ENCODE measurements at places on chromosomes 11 and 22.

DNA sequence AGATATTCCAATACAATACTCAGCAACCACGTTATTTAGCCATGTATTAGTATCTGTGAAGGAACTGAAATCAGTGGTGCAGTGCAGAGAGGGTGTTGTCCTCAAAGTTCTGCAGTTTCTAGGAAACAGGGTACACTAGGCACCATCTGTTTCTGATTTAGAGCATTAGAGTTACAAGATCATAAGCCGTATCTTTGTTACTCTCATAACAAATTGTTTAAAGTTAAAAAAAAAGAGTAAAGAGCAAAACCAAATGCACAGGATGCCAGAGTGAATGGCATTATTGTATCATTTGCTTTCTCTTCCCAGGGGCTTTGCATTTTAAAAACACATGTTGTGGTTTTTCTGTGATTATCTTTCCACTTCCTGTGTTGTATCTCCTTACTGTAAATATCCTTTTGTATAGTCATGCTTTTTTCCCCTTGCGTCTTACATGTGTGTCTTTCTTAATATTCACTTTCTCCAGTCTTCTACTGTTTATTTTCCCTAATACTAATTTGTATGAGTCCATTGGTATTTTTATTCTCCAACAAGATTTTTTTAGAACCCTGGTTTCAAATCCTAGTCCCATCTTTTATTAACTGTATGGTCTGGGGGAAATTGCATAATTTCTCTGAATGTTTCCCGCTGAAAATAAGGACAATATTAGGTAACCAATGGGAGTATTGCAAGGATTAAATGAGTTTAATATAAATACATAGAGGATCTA is 15.2 kb upstream of the NUP160 start:
- no peak for DNase-seq

DNA sequence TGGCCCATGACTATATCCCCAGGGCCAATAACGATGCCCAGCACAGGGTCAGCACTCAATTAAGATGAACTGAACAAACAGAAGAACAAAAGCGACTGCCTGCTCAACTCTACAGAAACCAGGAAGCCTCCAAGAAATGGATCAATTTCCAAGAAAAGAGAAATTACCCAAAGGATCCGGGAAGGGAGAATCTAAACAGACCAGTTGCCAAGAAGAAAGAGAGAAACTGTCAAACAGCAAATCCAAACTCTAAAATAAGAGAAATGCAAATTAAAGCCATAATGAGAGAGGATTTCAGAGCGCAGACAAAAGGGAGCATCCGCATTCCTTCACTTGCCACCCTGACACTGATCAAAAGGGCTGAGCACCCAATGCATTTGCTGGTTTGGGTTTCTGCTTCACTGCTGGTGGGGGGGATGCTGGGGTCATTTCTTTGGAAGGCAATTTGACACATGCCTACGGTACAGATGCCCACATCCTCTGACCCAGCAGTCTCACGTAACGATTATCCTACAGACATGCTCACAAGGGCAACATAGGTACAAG is 37.7 kb upstream of the RFPL3 start:
- no peak for DNase-seq

GRCh38 chr11:13384908-13385640 is 77.9 kb downstream of the BTBD10 start:
- no peak for DNase-seq

DNA sequence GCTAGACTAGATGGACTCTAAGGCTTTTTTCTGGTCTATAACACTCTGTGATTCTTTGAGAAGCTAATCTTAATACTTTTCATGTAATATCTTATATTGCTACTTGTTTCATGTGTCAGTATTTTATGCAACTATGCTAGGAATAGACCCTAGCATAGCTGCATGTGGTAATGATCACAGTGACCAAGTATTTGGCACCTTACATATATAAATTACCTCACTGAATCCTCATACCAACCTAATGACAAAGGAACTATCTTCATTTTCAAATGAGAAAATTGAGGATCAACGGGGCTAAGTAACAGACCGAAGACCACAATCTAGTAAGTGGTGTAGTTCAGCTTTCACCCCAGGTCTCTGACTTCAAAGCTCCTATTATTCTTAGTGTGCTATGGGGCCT is 327.3 kb upstream of the PITPNB start:
- DNase-seq: no peak

DNA sequence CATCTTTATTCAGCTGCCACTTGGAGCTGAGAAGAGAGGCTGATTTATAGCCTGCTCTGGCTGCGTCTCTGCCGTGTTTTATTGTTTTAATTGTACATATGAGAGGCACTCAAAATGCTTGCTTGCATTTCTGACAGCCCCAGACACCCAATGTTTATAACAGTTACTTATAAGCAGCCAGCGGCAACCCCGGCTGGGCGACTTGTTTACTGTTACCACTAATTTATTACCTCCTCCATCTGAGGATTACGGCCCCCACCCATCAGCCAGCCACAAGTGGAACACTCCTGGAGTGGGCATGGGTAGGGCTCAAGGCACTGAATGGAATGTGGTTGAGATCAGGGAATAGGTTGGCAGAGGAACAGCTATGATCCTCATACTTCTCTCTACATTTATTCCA is 61.2 kb downstream of the CLPB start:
- no peak for DNase-seq
